ENCODE measurements at places on chromosomes 5 and 9.

DNA sequence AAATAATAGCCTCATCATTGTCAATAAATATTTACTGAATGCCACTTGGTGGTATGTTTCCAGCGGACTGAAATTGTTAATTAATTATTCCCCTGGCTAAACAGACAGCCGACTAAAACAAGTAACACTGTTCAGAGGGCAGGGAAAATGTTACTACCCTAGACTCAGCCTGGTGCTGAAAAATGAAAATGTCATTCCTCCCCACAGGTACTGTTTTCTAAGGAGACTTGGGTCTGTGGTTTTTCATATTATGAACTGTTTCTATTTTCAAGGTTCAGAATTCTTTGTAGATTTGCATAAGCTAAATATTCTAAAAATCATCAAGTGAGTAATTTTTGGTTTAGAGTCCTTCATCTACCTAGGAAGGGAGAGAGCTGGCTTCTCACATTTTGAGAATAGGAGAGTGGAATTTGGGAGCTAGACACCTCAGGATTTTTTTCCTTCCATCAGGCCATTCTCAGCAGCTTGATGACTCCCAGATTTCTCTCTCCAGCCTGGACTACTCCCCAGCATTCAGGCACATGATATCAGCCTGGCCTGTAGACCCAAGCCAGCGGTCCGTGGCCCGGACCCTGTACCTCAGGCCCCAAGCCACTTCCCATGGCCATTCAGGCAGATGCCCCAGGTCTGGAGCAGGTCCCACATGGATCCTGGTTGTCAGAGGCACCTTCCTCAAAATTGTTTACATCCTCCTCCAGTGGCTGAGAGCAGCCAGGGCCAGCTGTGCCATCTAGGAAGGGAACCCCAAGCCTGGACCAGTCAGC lies 24.4 kb downstream of the BHMT start:
- DNase-seq, result no peak

GRCh38 chr5:151093476-151093889 lies 12.6 kb upstream of the TNIP1 start:
- no peak for DNase-seq

- no peak for DNase-seq
Observed at GRCh38 chr5:61327760-61328753, 4.0 kb upstream of the ZSWIM6 start.

DNA sequence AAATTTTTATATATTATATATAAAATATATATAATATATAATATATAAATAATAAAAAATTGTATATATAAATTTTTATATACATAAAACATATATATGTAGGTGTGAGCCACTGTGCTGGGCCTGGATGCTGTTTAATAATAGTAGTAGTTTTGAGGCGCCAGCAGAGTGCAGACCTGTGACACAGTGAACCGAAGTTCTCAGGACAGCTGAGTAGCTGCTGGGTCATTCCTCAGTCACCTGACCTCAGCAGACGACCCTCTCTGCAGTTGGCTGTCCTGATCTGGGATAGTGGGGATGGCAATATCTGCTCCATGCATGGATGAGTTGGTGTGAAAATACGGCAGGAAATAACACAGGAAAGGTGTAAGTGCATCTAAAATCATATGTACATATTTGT lies 3.3 kb upstream of the SNX18 start:
- no peak for DNase-seq

- DNase-seq, result no peak
Observed at GRCh38 chr5:27318701-27319100, 280.3 kb upstream of the CDH9 start.

- DNase-seq, result no peak
Observed at GRCh38 chr9:104779334-104779733, 15.4 kb downstream of the NIPSNAP3B start.

DNA sequence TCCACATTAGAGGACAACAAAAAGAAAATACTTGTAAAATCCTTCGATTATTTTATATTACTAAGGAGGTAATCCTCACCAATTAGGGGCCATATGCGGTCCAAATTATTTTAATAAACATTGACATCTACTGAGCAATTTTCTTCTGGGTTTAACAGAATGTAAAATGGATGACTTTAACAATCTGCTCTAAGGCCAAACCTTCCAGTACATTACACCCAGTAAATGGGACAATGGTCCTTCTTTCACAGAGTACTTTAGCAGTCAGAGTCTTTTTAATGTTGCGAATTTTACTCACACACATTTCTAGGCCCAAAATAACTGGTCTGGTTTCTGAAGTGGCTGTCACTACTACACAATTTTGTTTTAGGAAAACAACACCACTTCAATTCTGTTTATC lies 106.9 kb downstream of the TTC39B start:
- DNase-seq, result no peak

GRCh38 chr9:68640421-68641089 lies 64.5 kb upstream of the PIP5K1B start:
- DNase-seq, result no peak

DNA sequence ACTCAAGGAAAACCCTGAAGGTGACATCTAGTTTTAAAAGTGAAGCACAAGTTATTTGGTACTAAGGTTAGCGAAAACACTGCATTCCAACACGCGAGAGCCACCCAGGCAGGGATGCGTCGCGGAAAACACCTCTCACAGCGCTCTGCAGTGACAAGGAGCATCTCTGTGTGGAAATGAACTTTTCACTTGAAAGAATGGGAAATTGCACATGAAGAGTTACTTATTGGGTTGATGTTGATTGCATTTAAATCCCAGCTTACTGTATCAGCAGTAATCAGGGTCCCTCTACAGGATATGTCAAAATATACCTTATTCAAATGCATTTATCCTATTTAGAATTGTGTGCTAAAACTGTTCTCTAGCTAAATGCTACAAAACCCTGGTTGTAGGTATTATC lies 144.4 kb downstream of the BNC2 start:
- DNase-seq, result no peak

DNA sequence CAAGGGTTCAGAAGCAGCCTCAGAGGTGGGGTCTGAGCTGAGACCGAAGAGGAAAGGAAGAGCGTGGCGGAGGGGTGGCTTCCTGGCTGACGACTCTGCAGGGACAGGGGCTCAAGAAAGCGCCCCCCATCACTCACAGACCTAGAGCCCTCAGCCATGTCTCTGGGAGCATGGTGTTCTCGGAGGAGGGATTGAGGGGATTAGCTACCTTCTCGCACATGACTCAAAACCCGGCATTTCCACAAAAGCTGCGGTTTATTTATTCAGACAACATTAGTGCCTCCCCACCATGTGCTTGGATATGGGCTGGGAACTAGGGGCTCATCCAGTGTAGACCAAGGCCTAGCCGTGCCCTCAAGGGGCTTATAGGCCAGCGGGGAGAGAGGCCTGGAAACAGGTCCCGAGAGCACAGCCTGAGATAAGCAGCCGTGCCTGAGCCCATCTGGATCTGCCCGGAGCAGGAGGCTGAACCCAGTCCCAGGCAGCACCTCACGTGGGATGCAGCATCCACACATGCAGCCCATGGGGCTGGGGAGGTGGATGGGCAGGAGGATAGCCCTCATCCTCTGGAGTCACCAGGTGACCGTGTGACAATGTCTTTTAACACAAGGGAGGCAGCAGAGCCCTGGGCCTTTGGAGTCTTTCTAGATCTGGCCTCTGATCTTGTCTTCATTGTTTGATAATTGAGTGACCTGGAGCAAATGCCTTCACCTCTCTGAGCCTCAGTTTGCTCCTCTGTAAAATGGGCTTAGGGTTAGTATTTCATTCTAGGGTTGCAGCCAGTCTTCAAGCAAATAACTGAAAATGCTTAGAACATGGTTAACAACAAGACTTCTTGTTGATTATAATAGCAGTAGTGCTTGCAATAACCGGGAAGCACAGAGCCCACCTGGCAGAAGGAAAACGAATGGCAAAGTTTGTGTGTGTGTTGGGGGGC lies 878 bp upstream of the HMCN2 start:
- DNase-seq, result no peak

GRCh38 chr9:14895806-14896205 lies 14.4 kb downstream of the FREM1 start:
- no peak for DNase-seq

- no peak for DNase-seq
Observed at GRCh38 chr5:132020568-132021339, 9.3 kb upstream of the ACSL6 start.

DNA sequence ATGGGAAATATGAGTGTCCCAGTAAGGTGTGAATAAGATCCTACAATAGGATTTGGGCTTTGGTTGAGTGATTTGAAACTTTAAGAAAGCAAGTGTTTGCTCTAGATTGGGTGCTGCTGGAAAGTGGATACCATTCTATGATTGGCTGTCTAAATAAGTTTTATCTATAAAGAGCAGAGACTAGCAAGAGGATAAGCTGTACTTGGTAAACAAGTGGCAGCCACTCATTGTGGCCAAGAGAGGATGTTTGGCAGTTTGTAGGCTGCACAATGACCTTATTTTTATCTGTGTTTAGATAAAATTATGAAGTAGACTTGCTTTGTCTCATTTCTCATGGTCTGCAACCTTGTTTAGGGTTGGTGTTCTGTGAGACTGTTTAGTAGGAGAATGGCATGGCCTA lies 341.6 kb upstream of the PIK3R1 start:
- DNase-seq, result no peak

- no peak for DNase-seq
Observed at GRCh38 chr5:34524123-34524522, 132.0 kb upstream of the RAI14 start.

DNA sequence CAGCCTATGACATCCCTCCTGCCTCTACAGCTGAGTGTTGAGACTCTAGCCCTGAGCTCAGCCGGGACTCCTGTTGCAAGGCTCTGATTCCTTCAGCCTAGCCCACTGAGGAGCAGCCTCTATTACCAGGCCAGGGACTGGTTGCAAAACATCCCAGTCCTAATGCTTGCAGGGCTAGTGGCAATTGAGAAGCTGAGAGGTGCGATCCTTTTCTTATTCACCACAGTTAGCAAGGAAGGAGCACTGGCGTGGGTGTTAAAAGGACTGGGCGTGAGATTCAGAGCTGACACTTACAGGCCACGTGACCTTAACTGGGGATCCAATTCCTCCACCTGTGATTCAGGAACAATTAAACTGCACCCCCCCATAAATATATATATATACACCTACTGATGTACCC lies 58.8 kb downstream of the GARNL3 start:
- no peak for DNase-seq

GRCh38 chr9:124780060-124780756 lies 3.3 kb downstream of the OLFML2A start:
- no peak for DNase-seq

- DNase-seq, result no peak
Observed at GRCh38 chr5:12883395-12883794, 979.1 kb upstream of the CTNND2 start.

DNA sequence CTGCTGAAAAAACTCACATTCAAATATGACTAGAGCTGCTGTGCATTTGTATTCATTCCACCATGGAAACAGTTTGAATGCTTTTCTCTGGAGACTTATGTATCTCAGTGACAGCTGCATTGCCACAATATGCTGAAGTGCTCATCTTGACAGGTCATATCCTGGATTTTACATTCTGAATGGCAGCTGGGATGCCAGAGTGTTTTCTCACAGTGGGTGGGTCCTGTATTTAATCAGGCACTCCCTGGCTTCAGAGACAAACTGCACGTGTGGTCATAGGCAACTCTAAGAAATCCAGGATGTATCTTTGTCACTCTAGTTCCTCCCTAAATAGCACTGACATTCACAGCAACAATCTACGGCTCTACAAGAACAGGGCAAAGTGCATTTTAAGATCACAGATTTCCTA lies 75.6 kb downstream of the ST8SIA4 start:
- DNase-seq, result no peak

GRCh38 chr5:96780626-96781025 lies 27.1 kb downstream of the ERAP1 start:
- no peak for DNase-seq

GRCh38 chr5:168724227-168724626 lies 145.1 kb upstream of the PANK3 start:
- no peak for DNase-seq

GRCh38 chr5:53369681-53370080 lies 110.7 kb upstream of the FST start:
- DNase-seq, result no peak

GRCh38 chr9:95580812-95581761 lies 64.3 kb upstream of the PTCH1 start:
- DNase-seq, result no peak

DNA sequence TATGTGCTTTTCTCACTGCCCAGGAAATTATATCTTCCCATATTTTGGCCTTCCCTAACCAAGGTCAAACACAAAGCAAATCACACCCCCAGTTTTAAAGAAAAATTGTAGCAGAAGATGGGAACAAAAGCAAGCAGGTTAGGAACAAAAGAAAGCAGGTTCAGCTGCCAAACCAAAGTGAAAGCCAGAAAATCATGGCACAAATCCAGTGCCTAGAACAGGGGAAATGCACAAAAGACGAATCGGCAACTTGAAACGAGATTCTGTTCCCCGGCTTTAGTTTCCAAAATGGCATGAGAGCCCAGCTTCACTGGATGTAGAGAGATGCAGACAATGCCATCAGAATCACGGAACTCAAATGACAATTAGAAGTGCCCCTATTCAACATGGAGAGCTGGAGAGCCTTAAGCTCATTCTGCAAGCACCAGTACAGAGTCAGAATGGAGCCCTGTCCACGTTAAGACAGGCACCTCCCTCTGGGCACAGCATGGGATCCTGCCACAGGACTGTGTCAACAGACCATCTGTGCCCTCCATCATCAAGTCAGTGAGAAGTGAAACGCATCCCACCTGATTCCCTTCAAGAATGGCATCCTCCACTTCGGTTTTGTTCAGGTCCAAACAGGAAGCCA lies 13.8 kb downstream of the DNAH5 start:
- DNase-seq, result no peak

DNA sequence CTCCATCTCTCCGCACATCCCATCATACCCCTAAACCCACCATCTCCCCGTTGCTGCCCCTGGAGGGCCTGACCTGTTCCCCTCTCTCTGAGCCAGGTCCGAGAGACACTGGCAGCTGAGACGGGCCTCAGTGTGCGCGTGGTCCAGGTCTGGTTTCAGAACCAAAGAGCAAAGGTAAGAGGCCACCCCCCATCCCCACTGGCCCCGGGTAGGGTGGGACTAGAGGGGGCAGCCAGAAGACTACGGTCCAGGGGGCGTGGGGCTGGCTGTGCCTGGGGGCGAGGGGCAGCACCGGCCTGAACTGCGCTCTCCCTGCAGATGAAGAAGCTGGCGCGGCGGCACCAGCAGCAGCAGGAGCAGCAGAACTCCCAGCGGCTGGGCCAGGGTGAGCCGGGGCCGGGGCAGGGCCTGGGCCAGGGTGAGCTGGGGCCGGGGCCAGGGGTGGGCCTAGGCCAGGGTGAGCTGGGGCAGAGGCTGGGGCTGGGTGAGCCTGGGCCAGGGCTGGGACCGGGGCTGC lies 79.8 kb downstream of the LMX1B start:
- no peak for DNase-seq

GRCh38 chr5:164573397-164573796 lies 1068.0 kb downstream of the MAT2B start:
- DNase-seq, result no peak
